ENCODE measurements at places on chromosomes 6 and 20.

- no peak for DNase-seq
Measured at GRCh38 chr6:45727228-45727627, 288.4 kb downstream of the CLIC5 start.

DNA sequence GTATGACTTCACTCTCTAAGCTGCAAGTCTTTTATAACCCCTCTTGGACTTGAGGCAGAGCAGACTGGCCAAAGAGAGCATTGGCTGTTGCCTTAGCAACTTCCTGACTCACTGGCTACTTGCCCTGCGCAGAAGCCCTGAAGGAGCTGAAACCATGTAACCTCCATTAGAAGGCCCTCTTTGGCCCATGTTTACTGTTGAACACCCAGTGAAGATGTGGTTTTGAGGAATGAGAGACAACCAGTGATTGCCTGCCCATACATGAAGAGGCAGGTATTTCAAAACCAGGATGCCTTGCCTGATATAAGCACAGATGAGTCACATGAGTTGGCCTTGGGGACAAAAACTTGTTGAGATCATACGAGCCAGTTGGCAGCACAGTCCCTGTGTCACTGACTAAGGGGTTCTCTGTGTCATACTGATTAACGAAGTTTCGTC is 182.5 kb downstream of the EDN1 start:
- peak; percentile 24 for DNase-seq

- peak; percentile 63 for DNase-seq
Measured at GRCh38 chr6:88870717-88871330, 92.6 kb downstream of the RNGTT start.

DNA sequence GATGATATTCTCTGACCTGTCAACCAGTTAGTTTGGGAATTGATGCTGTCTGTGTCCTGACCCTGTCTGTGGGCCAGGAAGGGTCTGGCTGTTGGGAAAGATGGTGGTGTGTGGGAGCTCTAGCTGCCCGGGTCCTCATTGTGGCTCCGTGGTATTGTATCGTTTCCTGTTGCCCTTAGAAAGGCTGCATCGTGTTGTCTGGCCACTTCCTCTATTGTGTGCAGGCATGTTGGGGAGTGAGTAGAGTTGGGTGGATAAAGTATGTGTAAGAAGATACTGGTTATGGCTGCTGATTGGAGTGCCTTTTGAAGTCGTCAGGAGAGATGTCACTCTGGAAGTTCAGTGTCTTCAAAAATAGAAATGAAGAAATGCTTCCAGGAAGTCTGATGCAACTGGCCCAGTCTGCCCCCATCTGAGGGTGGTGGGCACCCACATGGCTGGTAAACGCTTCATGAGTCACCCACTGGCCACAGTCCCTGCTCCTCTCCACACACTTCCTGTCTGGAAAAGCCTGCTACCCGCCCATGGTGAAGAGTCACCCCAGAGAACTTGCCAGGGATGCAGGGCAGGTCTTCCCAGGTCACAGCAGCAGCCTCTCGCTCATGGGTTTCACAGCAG is 27.9 kb downstream of the PPARD start:
- DNase-seq: peak; percentile 87

DNA sequence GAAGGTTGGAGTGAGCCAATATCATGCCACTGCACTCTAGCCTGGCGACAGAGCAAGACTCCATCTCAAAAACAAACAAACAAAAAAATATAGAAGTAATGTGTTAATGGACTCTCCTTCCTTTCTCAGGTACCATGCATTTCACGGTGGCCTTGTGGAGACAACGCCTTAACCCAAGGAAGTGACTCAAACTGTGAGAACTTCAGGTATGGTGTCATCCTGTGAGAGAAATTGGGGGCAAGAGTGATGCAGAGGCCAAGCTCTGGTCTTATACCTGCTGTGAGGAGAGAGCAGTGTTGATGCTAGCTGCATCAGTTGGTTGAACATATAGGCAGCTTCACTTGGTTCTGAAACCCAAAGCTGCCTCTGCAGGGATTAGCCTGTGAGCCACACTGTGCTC is 6.2 kb downstream of the ITCH start:
- DNase-seq: no peak

DNA sequence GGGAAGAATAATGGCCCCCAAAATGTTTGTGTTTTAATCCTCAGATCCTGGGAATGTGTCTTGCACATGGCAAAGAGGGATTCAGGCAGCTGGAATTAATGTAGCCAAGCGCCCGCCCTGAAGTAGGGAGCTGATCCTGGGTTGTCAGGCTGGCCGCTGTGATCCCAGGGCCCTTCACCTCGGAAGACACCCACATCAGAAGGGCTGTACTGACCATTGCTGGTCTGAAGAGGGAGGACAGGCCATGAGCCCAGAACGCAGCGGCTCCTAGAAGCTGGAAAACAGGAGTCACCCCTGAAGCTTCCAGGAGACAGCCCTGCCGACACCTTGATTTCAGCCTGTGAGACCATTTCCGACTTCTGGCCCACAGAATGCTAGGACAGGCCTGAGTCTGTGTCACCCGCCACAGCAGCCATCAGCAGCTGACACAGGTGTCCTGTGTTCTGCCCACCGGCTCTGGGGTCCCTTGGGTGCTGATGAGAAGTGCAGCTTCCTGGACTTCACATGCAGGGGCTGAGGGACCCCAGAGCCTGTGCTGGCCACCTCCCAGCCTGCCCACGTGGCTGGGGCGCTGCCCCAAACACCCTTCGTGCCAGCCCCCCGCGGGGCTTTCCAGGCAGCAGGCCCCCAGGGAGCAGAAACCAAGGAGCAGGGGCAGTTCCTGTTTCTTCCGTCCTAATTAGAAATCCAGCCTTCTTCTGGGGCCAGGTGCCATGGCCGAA is 86.3 kb downstream of the ERMARD start:
- no peak for DNase-seq

- no peak for DNase-seq
Measured at GRCh38 chr6:43269273-43270007, 26.2 kb downstream of the TTBK1 start.

- DNase-seq: no peak
Measured at GRCh38 chr20:18324596-18325089, 36.3 kb downstream of the ZNF133 start.

- no peak for DNase-seq
Measured at GRCh38 chr20:1898482-1899240, 3.5 kb downstream of the SIRPA start.

- peak; percentile 88 for DNase-seq
Measured at GRCh38 chr20:6708010-6708409, 59.5 kb upstream of the BMP2 start.

- DNase-seq: no peak
Measured at GRCh38 chr6:88296694-88297093, 130.5 kb upstream of the CNR1 start.

GRCh38 chr20:63317061-63317460 is 24.1 kb downstream of the COL20A1 start:
- DNase-seq: no peak

DNA sequence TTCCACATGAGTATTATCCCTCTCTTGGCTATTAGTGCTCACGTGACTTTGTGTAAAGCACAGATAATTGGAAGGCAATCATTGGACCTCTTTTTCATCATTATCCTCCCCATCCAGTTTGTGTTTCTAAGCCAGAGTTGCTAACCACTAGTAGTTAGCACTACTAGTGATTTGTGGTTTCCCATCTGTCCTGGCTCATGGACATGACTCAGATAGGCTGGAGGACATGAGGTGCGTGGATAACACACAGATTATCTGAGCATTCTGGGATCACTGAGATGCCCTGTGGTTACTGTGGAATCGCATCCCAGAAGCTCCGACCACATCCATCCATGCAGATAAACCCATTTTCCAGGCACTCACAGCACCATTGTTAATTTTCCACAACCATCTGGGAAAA is 123.8 kb upstream of the NAA20 start:
- DNase-seq: peak; percentile 48

DNA sequence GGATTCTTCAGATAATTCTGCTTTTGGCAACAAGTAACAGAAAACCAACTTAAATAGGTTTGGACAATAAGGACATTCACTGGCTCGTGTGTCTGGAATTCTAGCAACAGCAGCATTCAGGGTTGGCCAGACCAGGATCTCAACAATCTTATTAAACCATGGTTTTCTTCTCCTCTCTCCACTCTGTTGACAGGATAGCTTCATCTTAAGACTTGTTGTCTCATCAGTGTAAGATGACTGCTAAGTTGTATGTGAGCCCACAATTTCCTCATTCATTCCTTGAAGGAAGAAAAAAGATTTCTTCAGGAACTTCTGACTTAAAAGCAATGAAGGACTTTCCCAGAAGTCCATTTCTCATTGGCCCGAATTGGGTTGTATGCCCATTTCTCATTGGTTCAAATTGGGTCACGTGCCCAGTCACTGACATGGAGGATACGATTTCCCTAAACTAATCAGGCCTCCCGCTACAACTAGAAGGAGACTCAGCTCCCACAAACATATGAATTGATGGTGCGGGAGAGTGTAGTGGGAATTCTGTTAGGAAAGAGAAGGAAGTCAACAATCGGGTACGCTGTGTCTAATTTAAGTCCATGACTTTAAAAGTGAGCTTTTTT is 83.7 kb downstream of the SLC22A3 start:
- DNase-seq: no peak

DNA sequence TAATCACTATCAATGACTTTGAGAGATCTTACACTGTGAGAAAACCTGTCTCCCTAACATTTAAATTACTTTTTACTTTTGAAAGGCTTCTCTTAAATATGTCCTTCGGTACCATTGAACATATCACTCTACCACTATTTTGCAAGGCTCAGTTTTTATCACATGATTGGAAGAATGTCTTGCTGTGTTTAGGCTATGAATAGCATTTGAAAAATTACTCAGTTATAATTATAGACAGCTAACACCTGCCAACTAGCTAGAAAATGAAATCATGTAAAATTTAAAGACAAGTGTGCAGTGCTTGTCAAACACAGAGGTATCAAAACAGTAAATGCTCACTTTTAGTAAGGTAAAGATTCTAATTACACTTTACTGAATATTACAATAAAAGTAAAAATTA is 11.0 kb downstream of the SESN1 start:
- no peak for DNase-seq

- DNase-seq: peak; percentile 34
Measured at GRCh38 chr6:88983532-88983931, 20.1 kb upstream of the RNGTT start.

DNA sequence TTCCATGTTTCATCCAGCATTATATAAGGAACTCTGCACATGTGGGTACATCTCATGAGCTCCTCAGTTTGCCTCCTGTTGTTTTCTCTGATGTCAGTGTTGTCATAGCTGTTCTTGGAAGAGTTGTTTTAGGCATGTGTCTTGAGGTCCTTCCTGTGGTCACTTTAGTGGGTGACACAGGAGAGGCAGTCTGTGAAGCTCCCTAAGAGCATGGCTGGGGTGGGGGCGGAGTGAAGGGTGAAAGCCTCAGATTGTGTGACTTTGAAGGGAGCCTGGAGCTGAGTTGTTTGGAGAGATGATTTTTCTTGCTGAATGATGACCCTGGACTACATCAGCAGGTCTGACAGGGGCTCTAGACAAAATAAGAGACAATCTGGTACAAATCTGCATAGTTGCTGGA is 37.7 kb downstream of the PPP1R14C start:
- DNase-seq: no peak

DNA sequence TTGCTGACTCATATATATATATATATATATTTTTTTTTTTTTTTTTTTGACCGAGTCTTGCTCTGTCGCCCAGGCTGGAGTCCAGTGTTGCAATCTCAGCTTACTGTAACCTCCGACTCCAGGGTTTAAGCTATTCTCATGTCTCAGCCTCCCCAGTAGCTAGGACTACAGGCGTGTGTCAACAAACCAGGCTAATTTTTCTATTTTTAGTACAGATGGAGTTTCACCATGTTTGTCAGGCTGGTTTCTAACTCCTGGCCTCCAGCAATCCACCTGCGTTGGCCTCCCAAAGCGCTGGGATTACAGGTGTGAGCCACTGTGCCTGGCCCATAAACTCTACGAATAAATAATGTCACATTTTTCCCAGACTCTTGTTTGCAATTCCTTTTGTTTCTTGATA is 4.8 kb downstream of the LRP11 start:
- DNase-seq: peak; percentile 92

DNA sequence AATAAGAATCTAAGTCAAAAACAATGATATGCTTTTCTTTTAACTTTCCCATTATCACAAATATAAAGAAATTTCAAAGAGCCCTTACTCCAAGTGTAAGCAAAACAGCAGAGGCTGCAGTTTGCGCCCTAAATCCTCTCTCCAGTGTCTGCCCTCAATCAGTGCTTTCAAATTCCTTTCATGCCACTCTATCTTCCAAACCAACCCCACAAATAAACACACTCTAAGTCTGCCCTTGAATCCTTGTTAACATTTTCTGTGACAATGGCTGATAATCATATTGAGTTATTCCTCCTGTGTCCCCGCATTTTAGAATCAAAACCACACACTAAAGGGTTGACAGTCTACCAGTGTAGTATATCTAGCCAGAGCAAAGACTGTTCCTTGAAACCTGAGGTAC is 317.9 kb upstream of the MARCKS start:
- no peak for DNase-seq

DNA sequence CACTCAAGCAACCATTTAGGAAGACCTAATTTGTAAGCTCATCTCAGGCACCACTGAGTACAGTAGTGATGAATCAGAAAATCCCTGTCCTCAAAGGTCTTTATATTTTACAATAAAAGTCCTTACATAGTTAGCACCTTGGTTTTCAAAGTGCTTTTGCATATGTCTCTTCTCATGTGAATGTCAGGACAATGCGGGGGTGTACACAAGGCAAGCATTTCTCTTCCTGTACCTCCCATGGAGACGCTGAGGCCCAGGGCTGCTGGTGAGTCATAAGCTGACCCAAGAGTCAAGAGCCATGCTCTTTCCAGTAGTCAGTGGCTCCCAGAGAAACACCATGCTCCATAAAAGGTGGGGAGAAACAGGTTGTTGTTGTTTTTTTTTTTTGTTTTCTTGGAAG is 174.0 kb downstream of the GJA10 start:
- peak; percentile 76 for DNase-seq

- no peak for DNase-seq
Measured at GRCh38 chr6:15512126-15512525, 150.7 kb downstream of the DTNBP1 start.

DNA sequence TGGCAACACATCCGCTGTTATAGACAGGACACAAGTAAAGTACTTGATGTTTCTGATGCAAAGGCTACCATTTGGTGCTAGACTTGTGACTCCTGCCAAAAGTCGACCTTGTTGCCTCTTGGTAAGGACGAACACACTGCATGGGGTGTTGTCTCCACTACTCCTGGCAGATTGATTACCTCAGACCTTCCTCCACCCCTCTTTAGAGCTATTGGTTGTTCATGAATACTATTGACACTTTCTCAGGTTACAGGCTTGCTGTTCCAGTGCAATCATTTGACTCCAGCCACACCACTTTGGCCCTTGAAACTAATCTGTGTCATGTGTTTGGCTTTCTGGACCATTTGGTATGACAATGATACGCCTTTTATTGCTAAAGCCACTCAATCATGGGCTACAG is 62.3 kb downstream of the TRMT11 start:
- DNase-seq: no peak

All from brain microvascular endothelial cell (primary cell).